Stimulated activated CD8-positive, alpha-beta memory T cell treated with anti-CD3 and anti-CD28 coated beads, Interleukin-12 subunit alpha, Interleukin-12 subunit beta, amount 100 ng/mL, for 1 hour (primary cell): ENCODE measurements at places on chromosomes 2 and 18.

DNA sequence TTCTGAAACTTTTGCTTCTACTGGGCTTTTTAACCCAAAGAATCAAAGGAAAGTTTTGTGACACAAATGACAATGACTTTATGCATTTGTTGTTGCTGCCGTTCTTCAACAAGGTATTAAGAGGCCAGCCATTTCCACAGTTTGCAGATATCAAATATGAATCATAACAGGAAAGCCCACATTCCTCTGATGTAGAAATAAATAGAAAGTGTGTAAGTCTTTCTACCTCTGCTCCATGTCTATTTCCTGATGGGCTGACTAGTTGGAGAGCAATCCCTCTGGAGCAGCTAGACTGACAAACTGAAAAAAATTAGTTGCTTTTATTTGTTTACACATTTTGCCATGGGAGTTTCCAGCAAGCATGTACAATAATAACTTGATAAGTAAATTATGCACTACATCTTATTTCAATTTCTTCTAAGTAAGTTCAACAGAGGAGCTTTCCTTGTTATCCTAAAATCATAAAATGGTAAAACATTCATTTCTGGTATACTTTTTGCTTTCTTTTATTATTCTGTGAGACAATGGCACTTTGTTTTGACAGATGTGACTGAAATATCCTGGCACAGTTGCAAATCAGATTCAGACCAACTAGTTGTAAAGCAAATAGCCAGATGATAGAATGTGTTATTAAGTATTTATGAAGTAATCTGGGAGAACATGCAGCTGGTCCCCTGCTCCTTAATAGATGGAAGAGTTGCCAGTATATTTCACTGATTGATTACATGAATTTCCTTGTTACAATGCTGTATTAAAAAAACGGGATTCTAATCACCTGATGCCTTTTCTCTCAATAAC is 266.7 kb downstream of the METTL4 start:
- DNase-seq, result no peak

GRCh38 chr2:157182834-157183396 is 74.6 kb upstream of the GALNT5 start:
- DNase-seq, result no peak

DNA sequence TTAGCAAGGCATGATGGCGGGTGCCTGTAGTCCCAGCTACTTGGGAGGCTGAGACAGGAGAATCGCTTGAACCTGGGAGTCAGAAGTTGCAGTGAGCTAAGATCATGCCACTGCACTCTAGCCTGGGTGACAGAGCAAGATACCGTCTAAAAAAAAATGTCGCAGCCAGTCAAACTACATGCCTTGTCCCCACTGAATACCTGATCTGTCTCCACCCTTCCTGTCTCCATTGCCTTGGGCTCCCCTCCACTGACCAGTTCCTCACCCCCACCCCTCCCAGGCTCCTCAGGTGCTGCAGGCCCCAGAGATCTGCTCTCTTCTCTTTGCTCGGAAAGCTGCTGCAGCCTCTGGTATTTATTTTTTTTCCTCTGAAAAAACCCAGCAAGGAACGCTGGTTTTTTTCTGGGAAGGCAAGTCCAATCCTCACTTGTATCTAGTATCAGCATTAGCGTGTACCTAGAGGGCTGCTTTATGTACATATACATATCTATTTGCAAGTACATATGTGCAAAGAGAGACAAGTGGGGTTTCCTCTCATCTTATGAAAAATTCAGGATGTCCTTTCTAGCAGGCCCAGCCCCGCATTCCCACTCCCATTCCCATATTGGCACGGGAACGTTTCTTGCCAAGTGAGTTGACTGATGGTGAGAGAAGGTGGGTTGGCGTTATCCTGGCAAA is 4.4 kb downstream of the PSD4 start:
- no peak for DNase-seq

DNA sequence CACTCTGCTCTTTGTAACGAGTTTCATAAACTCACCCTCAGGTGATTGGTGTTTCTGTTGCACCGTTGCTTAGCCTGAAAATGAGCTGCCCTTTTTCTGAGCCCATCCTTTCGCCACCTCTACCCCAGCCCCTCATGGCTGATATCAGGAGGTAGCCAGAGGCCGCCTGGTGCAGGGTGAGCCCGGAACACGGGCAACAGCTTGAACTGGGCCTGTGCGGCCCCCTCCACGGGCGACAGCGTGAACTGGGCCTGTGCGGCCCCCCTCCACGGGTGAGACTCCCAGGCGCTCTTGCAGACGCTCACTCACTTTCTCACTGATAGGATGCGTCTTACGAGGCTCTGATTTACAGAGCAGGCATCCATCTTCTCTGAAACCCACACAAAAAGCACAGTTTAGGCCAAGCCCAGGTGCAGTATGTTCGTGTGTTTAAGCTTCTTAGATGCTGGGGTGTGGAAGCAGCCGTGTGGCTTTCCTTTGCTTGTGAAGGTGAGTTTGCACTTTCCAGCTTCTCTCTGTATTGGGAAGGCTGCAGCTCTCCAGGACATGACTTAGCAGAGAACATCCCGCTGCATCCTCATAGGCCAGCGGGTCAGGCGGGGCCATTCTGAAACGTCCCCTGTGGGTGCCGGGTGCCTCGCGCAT is 83.5 kb downstream of the NFATC1 start:
- no peak for DNase-seq
